SJSA1 (cell line): ENCODE measurements at places on chromosomes 5 and 9. TPM values are rescaled to one million over a fixed set of nuclear protein-coding genes. Genes with fewer than 3 reads are reported as not detected.

The MRPL36 gene
- total RNA-seq = 72.8 and 96.3 TPM in 2 replicates

The P4HA2 gene
- 222 and 261 TPM in 2 replicates for total RNA-seq

The RMND5B gene
- total RNA-seq = 40.9 and 44.6 TPM in 2 replicates

The SPATA31D4 gene
- not detected in 2 replicates for total RNA-seq

DNA sequence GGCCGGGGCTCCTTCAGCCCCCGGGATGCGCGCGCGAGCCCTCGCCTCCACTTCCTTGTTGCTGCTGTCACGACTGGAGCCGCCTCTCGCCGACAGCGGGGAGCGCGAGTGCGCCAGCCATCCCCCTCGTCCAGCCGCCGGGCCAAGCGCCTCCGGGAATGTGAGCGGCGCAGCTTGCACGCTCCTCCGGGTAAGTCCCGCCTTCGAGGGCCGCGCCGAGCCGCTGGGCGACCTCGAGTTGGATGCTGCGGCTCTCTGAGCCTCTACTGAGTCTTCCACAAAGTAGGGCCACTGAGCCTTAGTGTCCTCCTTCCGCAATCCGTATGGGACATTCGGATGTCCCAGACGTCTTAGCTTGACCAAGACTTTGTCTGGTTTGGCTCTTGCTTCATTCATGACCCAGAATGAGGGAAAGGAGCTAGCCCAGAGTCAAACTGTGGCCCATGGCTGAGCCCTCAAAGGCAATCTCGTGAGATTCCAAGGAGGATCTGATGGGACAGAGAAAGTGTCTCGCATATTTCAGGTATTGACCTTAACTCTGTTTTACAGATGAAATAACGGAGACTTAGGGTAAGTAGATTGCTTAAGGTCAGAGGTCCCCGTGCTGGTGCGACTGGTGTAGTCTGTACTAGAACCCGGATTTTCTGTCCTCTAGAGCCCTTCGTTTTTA is 586 bp downstream of the HMGXB3 start:
- peaks cover 50% of the 10 kb centered on the region for H3K36me3 ChIP-seq
- H3K4me3 ChIP-seq = peak overlapping the region; percentile 90
- no peaks in the 10 kb centered on the region for H3K27me3 ChIP-seq
- H3K27ac ChIP-seq = peak overlapping the region; percentile 83
- H3K4me1 ChIP-seq = peaks cover 25% of the 10 kb centered on the region

DNA sequence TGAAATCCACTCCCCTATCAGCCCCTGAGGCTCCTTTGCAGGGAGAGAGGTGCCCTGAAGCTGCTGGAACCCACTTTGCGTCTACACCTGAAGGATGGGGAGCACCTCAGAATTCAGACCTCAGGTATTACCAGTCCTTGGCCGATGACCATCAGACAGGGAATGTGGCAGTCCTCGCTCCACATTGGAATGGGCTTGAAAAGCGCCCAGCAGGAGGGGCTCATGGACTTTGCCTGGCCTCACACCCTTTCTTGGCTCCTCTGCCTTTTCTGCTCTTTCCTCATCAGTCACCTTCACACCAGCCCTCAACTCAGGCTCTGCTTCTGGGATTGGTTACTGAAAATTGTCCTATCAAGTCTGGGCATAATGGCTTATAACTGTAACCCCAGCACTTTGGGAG is 83.9 kb downstream of the BARX1 start:
- no peak overlapping the region for H3K27ac ChIP-seq
- 0 out of 2 replicates have a peak, but pooled peaks cover 6% of the 10 kb centered on the region for H3K27me3 ChIP-seq
- no peaks in the 10 kb centered on the region for H3K4me1 ChIP-seq
- H3K4me3 ChIP-seq = no peak overlapping the region
- no peak for DNase-seq
- no peaks in the 10 kb centered on the region for H3K36me3 ChIP-seq

DNA sequence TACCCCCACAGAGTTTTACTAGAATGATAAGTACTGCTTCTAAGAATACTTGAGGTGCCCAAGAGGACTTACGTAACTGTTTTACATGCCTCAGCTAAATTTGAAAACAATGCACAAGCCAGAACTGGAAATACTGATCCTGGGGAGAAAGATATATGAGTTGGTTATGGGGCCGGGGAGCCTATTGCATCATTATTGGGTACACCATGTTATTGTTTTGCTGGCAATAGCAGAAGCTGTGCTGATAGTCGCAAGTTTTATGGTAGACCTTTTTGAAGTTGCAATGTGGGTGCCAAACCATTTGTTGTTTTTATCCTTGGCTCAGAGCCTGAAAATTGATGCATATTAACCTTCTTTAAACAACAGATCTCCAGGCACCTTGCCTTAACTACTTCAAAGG is 108.4 kb upstream of the DHFR start:
- no peak overlapping the region for H3K4me3 ChIP-seq
- DNase-seq = no peak
- no peaks in the 10 kb centered on the region for H3K4me1 ChIP-seq
- H3K27me3 ChIP-seq = no peaks in the 10 kb centered on the region

DNA sequence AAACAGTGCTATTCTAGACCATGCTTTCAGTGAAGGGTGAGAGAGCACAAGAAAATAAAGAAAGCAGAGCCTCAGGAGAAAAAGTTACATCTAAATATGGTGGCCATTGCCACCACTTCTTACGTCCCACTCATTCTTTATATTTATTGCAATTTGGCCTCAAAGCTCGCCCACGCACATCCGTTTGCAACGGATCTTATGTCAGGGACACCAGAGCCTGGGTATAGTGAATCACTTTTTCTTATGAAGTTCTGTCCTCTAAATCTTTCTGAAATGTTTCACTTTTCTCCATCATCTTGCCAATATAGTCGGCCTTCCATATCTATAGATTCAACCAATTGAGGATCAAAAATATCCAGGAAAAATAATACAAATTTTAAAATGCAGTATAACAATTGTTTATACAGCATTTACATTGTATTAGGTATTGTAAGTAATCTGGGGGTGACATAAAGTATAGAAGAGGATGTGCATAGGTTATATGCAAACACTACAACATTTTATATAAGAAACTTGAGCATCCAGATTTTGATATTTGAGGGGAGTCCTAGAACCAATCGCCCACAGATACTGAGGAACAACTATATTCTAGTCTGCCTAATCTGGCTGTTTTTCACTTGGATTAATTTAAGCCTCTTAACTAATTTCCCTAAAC is 35.2 kb downstream of the GOLPH3 start:
- no peak overlapping the region for H3K27ac ChIP-seq
- DNase-seq = no peak
- no peaks in the 10 kb centered on the region for H3K27me3 ChIP-seq
- no peaks in the 10 kb centered on the region for H3K4me1 ChIP-seq
- H3K4me3 ChIP-seq = no peak overlapping the region

GRCh38 chr9:73239570-73240265 is 88.1 kb downstream of the ANXA1 start:
- DNase-seq = no peak
- no peaks in the 10 kb centered on the region for H3K36me3 ChIP-seq
- no peaks in the 10 kb centered on the region for H3K4me1 ChIP-seq
- H3K4me3 ChIP-seq = no peak overlapping the region
- H3K27me3 ChIP-seq = no peaks in the 10 kb centered on the region
- H3K27ac ChIP-seq = no peak overlapping the region

GRCh38 chr9:14021871-14022525 is 291.9 kb downstream of the NFIB start:
- no peak overlapping the region for H3K27ac ChIP-seq
- no peak overlapping the region for H3K4me3 ChIP-seq
- H3K27me3 ChIP-seq = no peaks in the 10 kb centered on the region
- no peak for DNase-seq
- no peaks in the 10 kb centered on the region for H3K4me1 ChIP-seq

DNA sequence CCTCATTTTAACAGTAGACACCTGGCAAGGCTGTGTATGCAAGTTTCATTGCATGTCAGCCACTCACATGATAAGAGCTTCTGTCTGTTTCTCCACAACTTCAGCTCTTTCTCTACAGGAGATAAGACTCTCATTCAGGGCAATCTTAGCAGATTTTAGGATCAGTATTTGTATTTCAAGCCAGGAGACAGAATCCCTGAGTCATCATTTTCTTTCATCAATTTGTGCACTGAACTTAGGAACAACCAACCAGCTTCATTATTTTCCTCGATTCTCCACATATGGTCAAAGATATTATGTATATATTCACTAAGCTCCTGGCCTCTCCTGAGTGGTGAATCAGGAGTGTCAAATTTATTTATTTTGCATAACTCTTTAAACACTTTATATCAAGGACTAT is 181.8 kb upstream of the CCNH start:
- H3K36me3 ChIP-seq = no peaks in the 10 kb centered on the region
- no peak for DNase-seq
- H3K4me3 ChIP-seq = no peak overlapping the region
- no peaks in the 10 kb centered on the region for H3K4me1 ChIP-seq
- no peaks in the 10 kb centered on the region for H3K27me3 ChIP-seq

GRCh38 chr9:75823151-75823550 is 67.3 kb upstream of the PCSK5 start:
- no peak overlapping the region for H3K4me3 ChIP-seq
- no peaks in the 10 kb centered on the region for H3K27me3 ChIP-seq
- no peaks in the 10 kb centered on the region for H3K4me1 ChIP-seq
- H3K36me3 ChIP-seq = no peaks in the 10 kb centered on the region
- no peak overlapping the region for H3K27ac ChIP-seq
- DNase-seq = no peak

DNA sequence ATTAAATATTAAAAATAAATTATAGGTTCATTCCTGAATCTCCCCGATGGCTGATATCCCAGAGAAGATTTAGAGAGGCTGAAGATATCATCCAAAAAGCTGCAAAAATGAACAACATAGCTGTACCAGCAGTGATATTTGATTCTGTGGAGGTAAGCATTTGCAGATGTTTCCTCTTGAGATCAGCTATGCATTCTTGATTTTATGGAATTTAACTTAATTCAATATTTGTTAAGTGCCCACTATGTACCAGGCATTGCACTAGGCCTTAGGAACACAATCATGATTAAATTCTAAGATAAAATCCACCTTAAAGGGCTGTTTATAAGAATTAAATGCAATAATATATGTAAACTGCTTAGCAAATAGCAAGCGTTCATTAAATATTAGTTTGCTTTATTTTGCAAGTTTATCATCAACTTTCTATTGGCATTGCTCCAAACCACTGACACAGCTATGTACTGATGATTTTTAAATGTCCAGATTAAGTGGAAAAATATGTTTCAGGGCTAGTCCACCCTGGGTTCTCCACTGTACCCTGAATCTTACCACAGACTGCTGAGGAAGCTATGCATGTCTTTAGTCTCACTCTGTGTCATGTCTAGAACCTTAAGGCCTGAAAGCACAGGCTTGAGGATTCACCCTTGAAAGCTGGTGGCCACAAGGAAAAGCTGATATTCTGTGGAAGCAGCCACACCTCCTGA is 33.2 kb downstream of the SLC22A4 start:
- no peak for DNase-seq
- peaks cover 12% of the 10 kb centered on the region for H3K4me1 ChIP-seq
- H3K36me3 ChIP-seq = no peaks in the 10 kb centered on the region
- H3K27ac ChIP-seq = no peak overlapping the region
- no peak overlapping the region for H3K4me3 ChIP-seq
- H3K27me3 ChIP-seq = no peaks in the 10 kb centered on the region

- H3K27ac ChIP-seq = no peak overlapping the region
- no peak for DNase-seq
- H3K4me3 ChIP-seq = no peak overlapping the region
- H3K4me1 ChIP-seq = peaks cover 32% of the 10 kb centered on the region
Observed at GRCh38 chr5:132093271-132093670, 19.7 kb downstream of the CSF2 start.

GRCh38 chr5:113140837-113141671 is 164.5 kb downstream of the DCP2 start:
- H3K36me3 ChIP-seq = peaks cover 4% of the 10 kb centered on the region; the same call in 1 of the 2 replicates
- no peak for DNase-seq
- no peak overlapping the region for H3K4me3 ChIP-seq
- no peaks in the 10 kb centered on the region for H3K27me3 ChIP-seq

DNA sequence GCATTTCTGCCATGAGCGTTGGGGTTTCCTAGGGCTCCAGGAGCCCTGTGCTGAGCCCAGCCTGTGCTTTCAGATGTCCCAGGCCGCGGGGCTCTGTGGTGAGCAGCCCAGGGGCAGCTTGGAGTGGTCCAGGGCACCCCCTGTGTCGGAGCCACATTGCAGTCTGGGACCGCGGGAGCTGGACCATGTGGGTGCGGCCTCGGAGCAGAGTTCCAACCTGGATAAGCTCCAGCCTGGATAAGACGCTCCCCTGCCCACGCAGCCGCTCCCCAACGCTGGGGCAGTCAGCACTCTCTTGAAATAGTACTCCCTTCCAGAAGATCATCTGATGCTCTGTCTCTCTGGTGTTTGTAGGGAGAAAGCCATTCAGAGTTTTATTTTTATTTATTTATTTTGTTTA is 111.1 kb downstream of the WNK2 start:
- H3K36me3 ChIP-seq = no peaks in the 10 kb centered on the region
- DNase-seq = no peak
- no peak overlapping the region for H3K4me3 ChIP-seq
- H3K27ac ChIP-seq = no peak overlapping the region
